Smooth muscle cell of bladder (primary cell): ENCODE measurements at places on chromosomes 13 and 19. TPM values are rescaled to one million over a fixed set of nuclear protein-coding genes. Genes with fewer than 3 reads are reported as not detected.

The SIGLEC11 gene
- not detected in 2 replicates for total RNA-seq

The CRLF1 gene
- total RNA-seq = 28.7 and 60.3 TPM in 2 replicates

The SYMPK gene
- total RNA-seq = 24.5 and 32.4 TPM in 2 replicates

The ZNF66 gene
- 0.37 and 0.71 TPM in 2 replicates for total RNA-seq

The NLRP8 gene
- total RNA-seq = not detected in 2 replicates

The ZNF599 gene
- 4.7 and 5.3 TPM in 2 replicates for total RNA-seq

The SOX1 gene
- total RNA-seq = not detected in 2 replicates

The TUBA3C gene
- not detected in 2 replicates for total RNA-seq

The MZT1 gene
- 4.8 and 5.0 TPM in 2 replicates for total RNA-seq

The LIM2 gene
- not detected in 2 replicates for total RNA-seq

The ZNF583 gene
- total RNA-seq = 4.0 and 9.2 TPM in 2 replicates

The USHBP1 gene
- not detected in 2 replicates for total RNA-seq

The ZNF91 gene
- total RNA-seq = 11.7 and 12.9 TPM in 2 replicates

The SYCN gene
- not detected in 2 replicates for total RNA-seq

The RAP2A gene
- total RNA-seq = 31.9 and 35.1 TPM in 2 replicates

The LILRB3 gene
- total RNA-seq = not detected in 2 replicates

The APOE gene
- 7.7 and 18.3 TPM in 2 replicates for total RNA-seq

The C3 gene
- 8.1 and 24.6 TPM in 2 replicates for total RNA-seq

The PSG6 gene
- total RNA-seq = not detected in 2 replicates

The PSMD8 gene
- 254 and 265 TPM in 2 replicates for total RNA-seq

The PLPP2 gene
- 14.4 and 22.1 TPM in 2 replicates for total RNA-seq

The PRRG2 gene
- 0.43 and 0.83 TPM in 2 replicates for total RNA-seq

The C5AR2 gene
- total RNA-seq = 0.14 and 0.18 TPM in 2 replicates

The SKA3 gene
- total RNA-seq = 2.3 and 3.9 TPM in 2 replicates

The PCSK4 gene
- total RNA-seq = 1.3 and 1.6 TPM in 2 replicates

The NPAS1 gene
- 0.28 and 0.74 TPM in 2 replicates for total RNA-seq

The PPP2R1A gene
- total RNA-seq = 83.5 and 112 TPM in 2 replicates

The ATXN8OS gene
- total RNA-seq = not detected in 2 replicates

The CGB2 gene
- not detected in 2 replicates for total RNA-seq

The PTGIR gene
- 2.3 and 3.0 TPM in 2 replicates for total RNA-seq

The LRRC8E gene
- 6.0 and 6.3 TPM in 2 replicates for total RNA-seq

The VSTM2B gene
- total RNA-seq = not detected in 2 replicates

The SIGLEC5 gene
- total RNA-seq = not detected in 2 replicates

The IGFL1 gene
- not detected in 2 replicates for total RNA-seq

The FPR1 gene
- 0.09 and 0.14 TPM in 2 replicates for total RNA-seq

The MYH14 gene
- under 0.01 TPM in 1 of 2 replicates, not detected in the other for total RNA-seq

The LAIR1 gene
- not detected in 2 replicates for total RNA-seq

The ZNF790 gene
- 6.8 and 8.7 TPM in 2 replicates for total RNA-seq

The SPRED3 gene
- total RNA-seq = 0.71 and 1.0 TPM in 2 replicates

The EFNA2 gene
- total RNA-seq = not detected in 2 replicates

The CLPTM1 gene
- 29.7 and 36.5 TPM in 2 replicates for total RNA-seq

The ZNF570 gene
- 8.4 and 9.0 TPM in 2 replicates for total RNA-seq

The ZIC5 gene
- total RNA-seq = not detected in 2 replicates

The CCNE1 gene
- total RNA-seq = 5.1 and 8.1 TPM in 2 replicates

The PLVAP gene
- 0.65 TPM in 1 of 2 replicates, not detected in the other for total RNA-seq

The TUBB4A gene
- total RNA-seq = not detected in 2 replicates

The GPR180 gene
- total RNA-seq = 8.5 and 8.7 TPM in 2 replicates

The LPAR6 gene
- 5.9 and 7.3 TPM in 2 replicates for total RNA-seq

The KLK8 gene
- total RNA-seq = not detected in 2 replicates

The FCER2 gene
- total RNA-seq = not detected in 2 replicates

The RNF225 gene
- total RNA-seq = not detected in 2 replicates

The SYDE1 gene
- total RNA-seq = 12.2 and 19.0 TPM in 2 replicates

The ONECUT3 gene
- total RNA-seq = not detected in 2 replicates

The ZNF708 gene
- 3.2 and 3.8 TPM in 2 replicates for total RNA-seq

The TPTE2 gene
- total RNA-seq = 0.09 TPM in 1 of 2 replicates, not detected in the other

The RGCC gene
- total RNA-seq = 3.1 and 6.3 TPM in 2 replicates
